ENCODE measurements at places on chromosomes 16 and 17.

GRCh38 chr17:41575336-41575735 is 3.5 kb upstream of the KRT9 start:
- no peak for DNase-seq

DNA sequence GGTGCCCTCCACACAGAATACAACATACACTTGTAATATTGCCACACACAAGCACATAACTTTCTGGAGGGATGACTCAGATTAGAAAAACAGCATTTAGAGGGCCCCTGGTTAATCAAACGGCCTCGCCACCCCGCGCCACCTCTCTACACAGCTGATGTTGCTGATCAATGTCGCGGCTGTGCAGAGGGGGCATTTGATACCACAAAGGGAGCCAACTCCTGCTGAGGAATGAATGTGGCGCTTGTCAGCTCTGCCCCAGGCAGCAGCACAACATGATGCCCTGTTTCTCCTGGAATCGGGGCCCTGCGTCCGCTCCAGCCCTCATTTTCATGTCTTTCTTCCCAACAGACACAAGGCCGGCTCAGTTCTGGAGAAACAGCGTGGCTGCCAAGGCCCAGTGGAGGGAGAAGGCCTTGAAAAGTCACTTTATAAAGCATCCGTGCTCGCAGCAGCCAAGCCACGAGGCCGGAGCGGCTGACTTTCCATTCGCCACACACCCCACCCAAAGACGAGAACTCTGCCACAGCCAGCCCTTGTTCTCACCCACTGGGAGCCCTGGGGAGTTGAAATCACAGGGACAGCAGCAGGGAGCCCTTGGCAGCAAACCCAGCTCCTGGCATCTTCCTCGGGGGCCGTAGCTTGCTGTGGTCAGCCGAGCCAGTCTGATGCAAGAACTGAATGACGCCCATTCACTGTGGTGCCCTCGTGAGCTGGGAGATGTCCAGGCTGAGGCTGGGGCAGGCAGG is 65.6 kb downstream of the XYLT1 start:
- no peak for DNase-seq

DNA sequence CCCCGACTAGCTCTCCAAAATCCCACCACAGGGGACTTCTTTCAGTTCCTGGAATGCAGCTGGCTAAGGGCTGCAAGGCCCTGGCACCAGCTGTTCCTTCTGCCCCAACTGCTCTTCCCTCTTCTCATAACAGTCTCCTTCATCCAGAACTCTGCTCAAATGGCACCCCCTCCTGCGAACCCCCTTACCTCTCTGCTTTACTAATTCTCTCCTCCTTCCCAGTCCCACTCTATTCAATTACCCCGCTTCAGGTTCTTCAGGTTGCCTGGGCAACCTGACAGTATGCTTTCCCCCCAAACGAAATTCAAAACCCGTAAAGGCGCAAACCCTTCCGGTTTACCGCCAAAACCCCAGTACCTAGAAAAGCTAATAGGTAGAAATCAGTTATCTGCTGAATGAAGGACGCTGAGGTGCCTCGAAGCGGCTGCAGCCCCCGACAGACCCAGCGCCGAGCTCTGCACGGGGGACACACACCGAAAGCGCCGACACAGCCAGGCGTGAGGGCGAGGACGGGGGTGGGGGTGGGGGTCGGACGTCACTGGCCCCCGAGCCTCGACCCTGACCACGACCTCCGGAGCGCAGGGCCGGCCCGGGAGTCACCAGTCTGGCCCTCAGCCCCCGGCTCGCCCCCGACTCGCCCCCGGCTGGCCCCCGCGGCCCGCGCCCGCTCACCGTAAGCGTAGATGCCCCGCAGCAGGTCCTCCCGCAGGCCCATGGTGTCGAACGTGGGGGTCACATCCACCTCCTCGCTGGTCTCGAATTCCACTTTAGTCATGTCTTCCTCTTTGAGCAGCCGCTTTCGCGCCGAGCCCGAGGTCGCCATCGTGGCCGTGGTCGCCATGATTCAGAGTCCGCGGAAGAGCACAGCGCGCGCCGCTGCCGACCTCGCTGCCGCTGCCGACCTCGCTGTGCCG is 550 bp downstream of the EIF4A3 start:
- no peak for DNase-seq

GRCh38 chr16:54373534-54374520 is 87.2 kb upstream of the IRX3 start:
- no peak for DNase-seq

- DNase-seq = no peak
Measured at GRCh38 chr17:70256751-70257150, 87.4 kb downstream of the KCNJ2 start.

GRCh38 chr16:30620169-30620568 is 10.0 kb upstream of the ZNF689 start:
- no peak for DNase-seq

GRCh38 chr17:47230864-47231263 is 21.7 kb downstream of the MYL4 start:
- DNase-seq = no peak

DNA sequence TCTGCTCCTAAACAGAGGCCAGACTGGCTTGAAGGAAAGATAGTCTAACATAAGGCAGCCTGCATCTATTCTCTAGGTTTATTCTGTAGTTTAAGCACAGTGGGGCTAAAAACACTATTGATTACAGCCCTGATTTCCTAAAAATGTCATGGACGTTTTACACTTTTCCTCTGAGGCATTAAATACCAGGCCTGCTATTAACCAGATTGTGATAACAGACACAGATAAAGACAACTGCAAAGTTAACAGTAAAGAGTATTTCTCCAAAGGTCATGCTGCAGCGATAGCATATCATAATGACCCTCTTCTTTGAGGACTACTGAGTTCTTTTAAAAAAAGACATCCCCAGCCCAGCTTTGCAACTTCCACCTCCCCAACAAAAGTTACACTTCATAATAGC is 59.6 kb upstream of the MON1B start:
- DNase-seq = no peak
